ENCODE measurements at places on chromosomes 6 and 20.

DNA sequence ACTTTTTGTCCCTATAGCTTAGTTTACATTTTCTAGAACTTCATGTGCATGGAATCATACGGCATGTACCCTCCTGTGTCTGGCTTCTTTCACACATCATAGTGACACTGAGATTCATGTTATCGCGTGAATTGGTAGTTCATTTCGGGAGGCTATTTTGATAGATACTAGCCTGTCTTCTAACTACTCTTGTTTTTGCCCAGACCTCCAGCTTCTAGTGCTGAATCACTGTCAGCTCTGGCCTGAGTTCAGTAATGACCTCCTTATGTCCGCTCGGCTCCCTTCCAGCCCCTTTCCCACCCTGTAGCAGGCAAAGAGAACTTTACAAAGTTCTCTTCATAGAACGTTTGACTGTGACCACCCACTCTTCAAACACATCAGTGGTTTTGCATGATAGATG, 14.1 kb downstream of the MYBL2 start:
- peak overlapping the region; percentile 97 for H3K27ac ChIP-seq
- H3K36me3 ChIP-seq: peaks cover 43% of the 10 kb centered on the region
- no peak for DNase-seq
- no peaks in the 10 kb centered on the region for H3K27me3 ChIP-seq
- peaks cover 66% of the 10 kb centered on the region for H3K4me1 ChIP-seq
- H3K4me3 ChIP-seq: peak overlapping the region; percentile 73

DNA sequence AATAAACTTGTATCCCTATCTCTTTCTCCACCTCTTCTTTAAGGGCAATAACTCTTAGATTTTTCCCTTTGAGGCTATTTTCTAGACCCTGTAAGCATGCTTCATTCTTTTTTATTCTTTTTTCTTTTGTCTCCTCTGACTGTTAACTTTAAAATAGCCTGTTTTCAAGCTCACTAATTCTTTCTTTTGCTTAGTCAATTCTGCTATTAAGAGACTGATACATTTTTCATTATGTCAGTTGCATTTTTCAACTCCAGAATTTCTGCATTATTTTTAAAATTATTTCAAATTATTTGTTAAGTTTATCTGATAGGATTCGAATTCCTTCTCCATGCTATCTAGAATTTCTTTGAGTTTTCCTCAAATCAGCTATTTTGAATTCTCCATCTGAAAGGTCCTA, 84.0 kb downstream of the CFAP61 start:
- H3K27ac ChIP-seq: no peak overlapping the region
- H3K4me3 ChIP-seq: no peak overlapping the region
- H3K27me3 ChIP-seq: peaks cover 9% of the 10 kb centered on the region
- no peaks in the 10 kb centered on the region for H3K4me1 ChIP-seq
- H3K36me3 ChIP-seq: no peaks in the 10 kb centered on the region

GRCh38 chr20:25023356-25023755, 30.8 kb upstream of the APMAP start:
- H3K36me3 ChIP-seq: peaks cover 79% of the 10 kb centered on the region
- peak overlapping the region; percentile 4 for H3K27ac ChIP-seq
- DNase-seq: no peak

DNA sequence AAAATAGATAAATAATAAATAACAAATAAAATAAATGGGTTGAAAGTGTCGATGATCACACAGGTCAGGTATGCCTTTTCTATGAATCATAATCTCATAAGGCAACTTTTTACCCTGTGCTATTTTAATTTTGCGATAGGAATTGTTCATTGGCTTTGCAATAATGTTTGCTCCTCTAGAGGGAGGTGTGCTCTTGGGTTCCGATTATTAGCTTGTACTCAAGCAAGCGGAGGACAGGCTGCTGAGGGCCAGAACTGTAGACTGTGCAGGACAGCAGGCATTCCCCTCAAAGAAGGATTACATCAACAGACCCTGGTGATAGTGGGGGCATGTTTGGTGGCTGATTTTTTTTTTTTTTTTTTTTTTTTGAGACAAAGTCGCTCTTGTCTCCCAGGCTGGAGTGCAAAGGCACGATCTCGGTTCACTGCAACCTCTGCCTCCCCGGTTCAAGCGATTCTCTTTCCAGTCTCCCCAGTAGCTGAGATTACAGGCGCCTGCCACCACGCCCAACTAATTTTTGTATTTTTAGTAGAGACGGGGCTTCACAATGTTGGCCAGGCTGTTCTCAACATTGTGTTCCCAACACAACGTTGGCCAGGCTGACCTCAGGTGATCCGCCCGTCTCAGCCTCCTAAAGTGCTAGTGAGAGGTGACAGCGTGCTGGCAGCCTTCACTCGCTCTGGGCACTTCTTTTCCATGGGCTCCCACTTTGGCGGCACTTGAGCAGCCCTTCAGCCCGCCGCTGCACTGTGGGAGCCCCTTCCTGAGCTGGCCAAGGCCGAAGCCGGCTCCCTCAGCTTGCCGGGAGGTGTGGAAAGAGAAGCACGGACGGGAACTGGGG, 35.6 kb downstream of the RIOK1 start:
- no peak overlapping the region for H3K4me3 ChIP-seq
- H3K4me1 ChIP-seq: no peaks in the 10 kb centered on the region
- no peak for DNase-seq
- no peaks in the 10 kb centered on the region for H3K27me3 ChIP-seq
- H3K36me3 ChIP-seq: peaks cover 6% of the 10 kb centered on the region

- no peaks in the 10 kb centered on the region for H3K4me1 ChIP-seq
- H3K36me3 ChIP-seq: no peaks in the 10 kb centered on the region
Observed at GRCh38 chr6:148311966-148312669, 30.5 kb upstream of the SASH1 start.

DNA sequence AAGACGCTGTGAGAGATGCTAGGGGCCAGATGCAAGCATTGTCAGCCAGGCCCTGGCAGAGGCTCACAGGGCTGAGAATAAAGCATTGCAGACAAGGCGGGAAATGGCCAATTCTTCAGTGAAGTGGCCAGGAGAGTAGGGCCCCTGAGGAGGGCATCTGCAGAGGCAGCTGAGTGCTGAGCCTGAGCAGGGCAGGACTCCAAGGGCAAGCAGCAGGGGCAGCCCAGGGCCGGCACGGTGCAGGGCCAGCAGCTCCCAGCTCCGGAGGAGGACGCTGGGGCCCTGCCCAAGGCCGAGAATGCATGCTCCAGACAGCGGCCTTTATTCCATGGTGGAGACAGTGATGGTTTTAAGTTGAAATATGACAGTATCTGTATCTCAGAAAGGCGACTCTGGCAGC, 305.5 kb downstream of the FOXC1 start:
- H3K27me3 ChIP-seq: no peaks in the 10 kb centered on the region
- no peak overlapping the region for H3K27ac ChIP-seq
- DNase-seq: no peak
- no peak overlapping the region for H3K4me3 ChIP-seq

DNA sequence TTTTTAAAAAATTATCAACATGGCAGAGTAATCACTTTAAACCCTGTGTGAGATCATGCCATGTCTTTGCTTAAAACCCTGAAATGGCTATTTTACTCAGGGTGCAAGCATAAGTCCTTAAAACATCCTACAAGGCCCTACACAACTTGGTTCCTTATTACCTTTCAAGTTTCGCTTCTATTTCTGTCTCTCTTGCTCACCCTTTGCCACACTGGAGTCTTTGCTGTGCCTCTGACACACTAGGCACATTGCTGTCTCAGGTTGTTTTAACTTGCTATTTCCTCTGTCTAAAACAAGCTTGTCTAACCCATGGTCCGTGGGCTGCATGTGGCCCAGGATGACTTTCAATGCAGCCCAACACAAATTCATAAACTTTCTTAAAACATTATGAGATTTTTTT, 55.6 kb downstream of the KIAA0408 start:
- peaks cover 11% of the 10 kb centered on the region for H3K4me1 ChIP-seq
- H3K4me3 ChIP-seq: no peak overlapping the region
- DNase-seq: no peak
- H3K27me3 ChIP-seq: no peaks in the 10 kb centered on the region
- no peak overlapping the region for H3K27ac ChIP-seq

DNA sequence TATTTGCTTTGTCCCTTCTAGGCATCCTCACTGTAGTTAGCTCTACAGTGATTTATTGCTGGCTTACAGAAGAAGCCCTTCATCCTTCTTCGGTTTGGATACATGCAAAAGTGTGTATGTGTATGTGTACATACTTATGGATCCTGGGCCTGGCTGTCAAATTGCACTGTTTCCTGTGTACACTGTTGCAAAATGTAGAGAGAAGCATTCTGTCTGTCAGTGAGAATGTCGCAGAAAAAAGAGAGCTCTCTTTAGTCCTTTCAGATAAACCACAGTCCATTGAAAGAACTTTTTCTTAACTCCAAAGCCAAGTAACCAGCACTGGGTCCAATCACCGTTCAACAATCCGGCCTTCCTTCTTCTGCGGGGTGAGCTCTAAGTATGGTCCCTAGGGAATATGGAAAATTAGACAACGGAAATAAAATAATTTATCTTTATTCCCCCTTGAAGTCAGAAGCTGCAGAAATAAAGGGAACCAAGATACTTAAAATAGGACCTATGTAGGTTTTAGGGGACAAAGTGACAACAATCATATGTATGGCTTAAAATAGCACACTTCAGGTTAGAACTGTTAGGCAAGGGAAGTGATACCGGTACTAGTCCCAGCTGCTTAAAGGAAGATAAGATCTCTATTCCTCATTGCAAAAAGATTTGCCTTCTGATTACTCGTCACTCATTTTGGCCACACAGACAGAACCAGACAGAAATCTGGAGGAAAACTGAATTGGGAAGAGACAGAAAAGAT, 107.0 kb downstream of the CD83 start:
- peaks cover 9% of the 10 kb centered on the region for H3K36me3 ChIP-seq
- H3K27me3 ChIP-seq: no peaks in the 10 kb centered on the region
- peak overlapping the region; percentile 73 for H3K27ac ChIP-seq
- H3K4me3 ChIP-seq: peak overlapping the region; percentile 25
- no peak for DNase-seq

- no peaks in the 10 kb centered on the region for H3K27me3 ChIP-seq
- H3K4me3 ChIP-seq: no peak overlapping the region
- no peaks in the 10 kb centered on the region for H3K4me1 ChIP-seq
- no peak for DNase-seq
Observed at GRCh38 chr6:22401932-22402331, 105.1 kb upstream of the PRL start.

GRCh38 chr6:87806099-87806498, 104.1 kb upstream of the AKIRIN2 start:
- H3K4me1 ChIP-seq: peaks cover 33% of the 10 kb centered on the region
- H3K27me3 ChIP-seq: no peaks in the 10 kb centered on the region
- no peak for DNase-seq
- H3K27ac ChIP-seq: no peak overlapping the region
- H3K36me3 ChIP-seq: no peaks in the 10 kb centered on the region

DNA sequence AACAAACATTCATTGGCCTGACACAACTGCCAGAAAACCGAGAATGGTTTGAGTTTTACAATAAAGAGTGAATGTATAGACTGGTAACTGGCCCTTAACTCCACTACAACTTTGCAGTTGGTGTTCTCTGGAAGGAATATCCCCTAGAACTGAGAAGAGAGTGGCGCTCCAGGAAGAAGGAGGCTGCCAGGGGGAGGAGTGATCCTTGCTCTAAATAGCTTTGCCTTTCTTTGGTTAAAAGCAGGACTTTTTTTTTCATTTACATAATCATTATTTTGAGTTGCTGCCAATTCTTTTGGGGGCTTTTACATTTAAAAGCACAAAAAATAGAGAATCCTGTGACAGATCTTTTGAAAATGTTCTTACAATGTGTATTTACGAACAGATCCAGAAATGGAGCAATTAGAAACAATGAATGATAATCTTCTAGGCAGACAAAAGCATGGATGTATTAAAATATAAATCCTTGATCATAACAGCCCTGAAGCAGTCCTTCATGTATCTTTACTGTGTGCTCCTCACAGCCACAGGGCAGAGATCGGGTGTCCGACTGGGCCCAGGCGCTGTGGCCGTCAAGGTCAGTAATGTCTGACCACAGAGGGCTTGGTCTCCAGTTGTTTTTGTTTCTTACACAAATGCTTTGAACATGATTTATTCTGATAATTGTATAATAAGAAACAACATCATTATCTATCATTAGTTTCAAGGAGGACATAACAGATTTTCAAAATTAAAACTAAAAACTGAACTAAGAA, 612.2 kb downstream of the HDGFL1 start:
- H3K27ac ChIP-seq: no peak overlapping the region
- H3K4me3 ChIP-seq: no peak overlapping the region
- no peaks in the 10 kb centered on the region for H3K4me1 ChIP-seq
- no peak for DNase-seq
- H3K36me3 ChIP-seq: no peaks in the 10 kb centered on the region
- H3K27me3 ChIP-seq: no peaks in the 10 kb centered on the region

- H3K4me3 ChIP-seq: no peak overlapping the region
- DNase-seq: no peak
Observed at GRCh38 chr20:36528875-36529417, 12.4 kb upstream of the MYL9 start.

- no peaks in the 10 kb centered on the region for H3K4me1 ChIP-seq
- no peaks in the 10 kb centered on the region for H3K27me3 ChIP-seq
- no peak overlapping the region for H3K4me3 ChIP-seq
Observed at GRCh38 chr20:10131732-10132345, 86.8 kb upstream of the SNAP25 start.

DNA sequence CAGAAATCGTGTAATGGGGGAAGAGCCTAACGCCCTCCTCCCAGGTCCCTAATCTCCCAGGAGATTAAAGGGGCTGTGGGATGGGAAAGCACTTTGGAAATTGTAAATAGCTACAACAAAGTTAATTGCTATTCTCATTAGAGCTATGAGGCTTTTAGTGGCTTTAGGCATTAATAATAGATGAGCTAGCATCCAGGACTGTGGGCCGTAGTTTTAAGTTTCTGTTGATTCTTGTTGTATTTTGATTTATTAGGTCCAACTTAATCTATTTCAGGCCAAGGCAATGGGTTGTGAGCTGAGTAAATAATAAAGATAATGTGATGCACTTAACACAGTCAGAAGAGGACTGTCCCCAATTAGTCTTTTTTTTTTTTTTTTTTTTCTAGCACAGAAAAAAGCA, 67.7 kb downstream of the ANKRD6 start:
- no peaks in the 10 kb centered on the region for H3K36me3 ChIP-seq
- no peak for DNase-seq
- no peak overlapping the region for H3K27ac ChIP-seq
- H3K4me3 ChIP-seq: no peak overlapping the region

- no peaks in the 10 kb centered on the region for H3K4me1 ChIP-seq
- no peak for DNase-seq
- H3K36me3 ChIP-seq: peaks cover 58% of the 10 kb centered on the region
- no peak overlapping the region for H3K27ac ChIP-seq
Observed at GRCh38 chr20:10603971-10604864, 69.6 kb downstream of the JAG1 start.

GRCh38 chr6:24481449-24481848, 7.9 kb downstream of the GPLD1 start:
- no peaks in the 10 kb centered on the region for H3K27me3 ChIP-seq
- H3K4me1 ChIP-seq: no peaks in the 10 kb centered on the region
- H3K36me3 ChIP-seq: peaks cover 6% of the 10 kb centered on the region
- no peak for DNase-seq

GRCh38 chr6:158411998-158412397, 99.7 kb downstream of the TULP4 start:
- H3K27me3 ChIP-seq: no peaks in the 10 kb centered on the region
- peaks cover 6% of the 10 kb centered on the region for H3K4me1 ChIP-seq
- no peak for DNase-seq
- H3K27ac ChIP-seq: no peak overlapping the region
- H3K36me3 ChIP-seq: peaks cover 31% of the 10 kb centered on the region
- H3K4me3 ChIP-seq: no peak overlapping the region

GRCh38 chr20:11740975-11741374, 176.7 kb upstream of the BTBD3 start:
- no peak overlapping the region for H3K4me3 ChIP-seq
- H3K36me3 ChIP-seq: no peaks in the 10 kb centered on the region
- no peak overlapping the region for H3K27ac ChIP-seq
